ENCODE measurements at places on chromosomes 3 and 15. TPM values are rescaled to one million over a fixed set of nuclear protein-coding genes. Genes with fewer than 3 reads are reported as not detected.

The LMAN1L gene
- total RNA-seq: not detected

The TIGIT gene
- total RNA-seq: not detected

The CCPG1 gene
- 18.9 TPM for total RNA-seq

The SLC30A4 gene
- total RNA-seq: 5.6 TPM

DNA sequence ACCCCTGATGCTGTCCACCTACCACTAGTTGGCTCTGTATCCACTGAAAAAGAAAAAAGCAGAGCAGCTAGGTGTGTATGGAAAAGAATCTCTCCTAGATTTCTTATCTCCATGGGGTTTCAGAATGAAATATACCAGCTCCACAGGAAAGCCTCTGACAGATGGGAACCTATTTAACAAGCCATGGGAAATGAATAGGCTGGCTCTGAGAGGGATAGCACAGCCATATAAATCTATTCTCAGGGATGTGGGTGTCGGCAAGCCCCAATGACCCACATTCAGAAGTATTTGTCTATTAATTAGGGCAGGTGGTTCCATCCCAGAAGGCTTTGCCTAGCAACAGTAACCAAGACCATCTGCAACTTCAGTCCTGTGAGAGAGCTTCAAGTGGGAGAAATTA lies 694.1 kb downstream of the AGBL1 start:
- H3K4me3 ChIP-seq: no peak overlapping the region
- H3K27ac ChIP-seq: no peak overlapping the region
- H3K4me1 ChIP-seq: no peaks in the 10 kb centered on the region
- DNase-seq: no peak

DNA sequence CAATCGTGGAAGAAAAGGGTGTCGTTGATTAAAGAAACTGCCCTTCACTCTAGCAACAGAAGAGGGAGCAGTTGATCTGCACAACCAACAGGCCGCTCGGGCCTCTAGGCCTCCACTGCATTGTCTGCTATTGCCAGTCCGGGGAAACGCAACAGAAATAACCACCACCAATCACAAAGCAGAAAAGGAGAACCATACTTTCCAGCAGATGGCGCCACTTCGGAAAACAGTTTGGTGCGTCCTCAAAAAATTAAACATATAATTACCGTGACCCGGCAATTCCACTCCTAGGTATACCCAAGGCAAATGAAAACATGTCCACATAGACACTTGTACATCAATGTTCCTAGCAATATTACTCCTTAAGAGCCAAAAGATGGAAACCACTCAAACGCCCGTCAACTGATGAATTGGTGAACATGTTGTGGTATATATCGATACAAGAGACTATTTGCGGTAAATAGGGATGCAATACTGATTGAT lies 154.1 kb downstream of the TJP1 start:
- peaks cover 14% of the 10 kb centered on the region for H3K4me1 ChIP-seq
- H3K36me3 ChIP-seq: no peaks in the 10 kb centered on the region
- H3K4me3 ChIP-seq: no peak overlapping the region
- no peak overlapping the region for H3K27ac ChIP-seq
- peak; percentile 88 for DNase-seq
- peaks cover 10% of the 10 kb centered on the region for H3K27me3 ChIP-seq

- no peak for DNase-seq
- no peak overlapping the region for H3K27ac ChIP-seq
- H3K36me3 ChIP-seq: peaks cover 42% of the 10 kb centered on the region
- H3K27me3 ChIP-seq: no peaks in the 10 kb centered on the region
- no peaks in the 10 kb centered on the region for H3K4me1 ChIP-seq
- no peak overlapping the region for H3K4me3 ChIP-seq
These were observed 10.3 kb downstream of the NCBP2 start for GRCh38 chr3:196931828-196932587.

DNA sequence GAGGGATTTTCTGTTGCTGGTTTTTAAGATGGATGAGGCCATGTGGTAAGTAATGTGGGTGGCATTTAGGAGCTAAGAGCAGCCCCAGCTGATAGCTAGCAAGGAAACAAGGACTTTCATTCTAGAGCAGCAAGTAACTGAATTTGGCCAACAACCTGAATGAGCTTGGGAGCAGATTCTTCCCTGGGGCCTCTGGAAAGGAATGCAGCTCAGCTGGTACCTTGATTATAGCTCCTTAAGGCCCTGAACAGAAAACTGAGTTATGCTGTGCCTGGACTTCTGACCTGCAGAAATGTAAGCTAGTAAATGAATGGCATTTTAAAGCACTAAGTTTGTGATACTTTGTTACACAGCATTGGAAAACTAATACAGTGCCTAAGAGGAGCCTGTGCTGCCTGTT lies 565.5 kb downstream of the PDCD6IP start:
- H3K27ac ChIP-seq: no peak overlapping the region
- DNase-seq: no peak
- no peak overlapping the region for H3K4me3 ChIP-seq
- H3K36me3 ChIP-seq: no peaks in the 10 kb centered on the region

DNA sequence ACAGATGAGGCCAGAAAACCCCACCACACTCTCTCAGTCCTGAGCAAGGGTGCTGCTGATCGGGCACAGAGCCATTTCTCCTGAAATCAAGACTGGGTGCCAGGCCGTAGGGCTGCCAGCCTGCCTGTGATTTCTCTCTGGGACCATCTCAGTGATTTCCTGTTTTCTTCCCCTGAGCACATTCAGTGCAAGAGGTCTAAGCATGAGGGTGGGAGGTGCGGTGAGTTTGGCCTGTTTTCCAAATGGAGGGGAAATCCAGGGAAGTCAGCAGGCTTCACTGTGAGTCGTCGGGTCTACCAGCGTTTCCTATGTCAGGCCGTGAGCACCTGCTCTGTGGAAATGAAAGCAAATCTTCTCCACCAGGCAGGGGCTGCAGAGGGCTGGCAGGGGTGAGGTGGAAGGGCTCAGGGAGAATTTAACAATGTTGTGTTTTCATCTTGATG lies 82.3 kb downstream of the ST6GAL1 start:
- H3K4me3 ChIP-seq: no peak overlapping the region
- no peaks in the 10 kb centered on the region for H3K36me3 ChIP-seq
- DNase-seq: peak; percentile 64
- H3K4me1 ChIP-seq: peaks cover 8% of the 10 kb centered on the region
- H3K27ac ChIP-seq: peak overlapping the region; percentile 1

- no peak for DNase-seq
- H3K4me3 ChIP-seq: no peak overlapping the region
- peaks cover 21% of the 10 kb centered on the region for H3K4me1 ChIP-seq
- no peaks in the 10 kb centered on the region for H3K36me3 ChIP-seq
These were observed 57.0 kb downstream of the IQSEC1 start for GRCh38 chr3:13016083-13016720.
